RKO (cell line): ENCODE measurements at places on chromosomes 6 and 20.

DNA sequence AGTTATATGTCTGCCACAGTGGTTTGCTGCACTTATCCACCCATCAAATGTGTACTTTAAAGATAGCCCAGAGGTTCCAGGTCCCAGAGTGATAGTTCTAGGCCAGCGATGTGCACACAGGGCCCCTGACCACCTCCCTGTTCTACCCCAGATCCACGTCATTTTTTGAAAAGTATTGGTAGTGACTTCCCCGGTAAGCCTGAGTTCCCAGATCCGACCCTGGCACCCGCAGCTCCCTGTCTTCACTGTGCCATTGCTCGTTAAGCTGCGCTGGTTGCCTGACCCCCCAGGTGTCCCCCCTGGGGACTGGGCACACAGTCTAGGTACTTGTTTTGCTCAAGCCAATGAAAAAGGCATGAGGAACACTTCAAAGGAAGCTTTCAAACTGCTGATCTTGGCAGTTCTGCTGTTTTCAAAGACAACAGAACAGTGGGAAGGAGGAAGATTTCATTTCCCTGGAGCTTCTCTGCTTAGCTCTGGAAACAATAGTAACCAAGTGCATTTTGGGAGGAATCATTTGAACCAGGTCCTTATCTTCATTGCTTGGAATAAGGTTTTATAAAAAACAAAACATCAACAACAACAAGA, 116.3 kb upstream of the TAB2 start:
- DNase-seq = no peak

- DNase-seq = no peak
Observed at GRCh38 chr6:134389658-134390057, 71.7 kb upstream of the SGK1 start.

- DNase-seq = no peak
Observed at GRCh38 chr20:9198460-9198859, 129.6 kb downstream of the PLCB4 start.

- no peak for DNase-seq
Observed at GRCh38 chr20:52118016-52118623, 73.5 kb downstream of the ZFP64 start.

GRCh38 chr20:62625516-62625915, 16.8 kb upstream of the SLCO4A1 start:
- DNase-seq = no peak

DNA sequence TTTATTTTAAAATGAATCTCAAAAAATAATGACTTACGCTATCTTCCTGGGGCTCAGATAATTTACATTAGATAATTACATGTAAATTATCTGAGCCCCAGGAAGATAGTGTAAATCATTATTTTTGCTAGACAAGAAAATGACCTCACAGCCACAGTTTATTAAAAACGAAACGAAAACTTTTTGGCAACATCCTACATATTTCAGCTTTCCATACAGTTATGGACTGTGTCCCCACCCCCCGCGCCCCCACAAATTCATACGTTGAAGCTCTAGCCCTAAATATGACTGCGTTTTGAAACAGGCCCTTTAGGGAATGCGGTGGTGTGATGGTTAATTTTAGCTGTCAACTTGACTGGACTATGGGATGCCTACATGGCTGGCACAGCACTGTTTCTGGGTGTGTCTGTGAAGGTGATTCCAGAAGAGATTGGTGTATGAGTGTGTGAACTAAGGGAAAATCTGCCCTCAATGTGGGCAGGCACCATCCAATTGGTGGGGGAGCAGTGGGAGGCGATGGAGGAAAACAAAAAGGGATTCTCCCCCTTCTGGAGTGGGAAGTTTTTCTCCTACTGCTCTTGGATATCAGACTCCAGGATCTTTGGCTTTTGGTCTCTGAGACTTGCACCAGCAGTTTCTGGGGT, 52.6 kb downstream of the TRPC4AP start:
- no peak for DNase-seq

GRCh38 chr6:46796848-46797580, 3.8 kb downstream of the MEP1A start:
- no peak for DNase-seq

DNA sequence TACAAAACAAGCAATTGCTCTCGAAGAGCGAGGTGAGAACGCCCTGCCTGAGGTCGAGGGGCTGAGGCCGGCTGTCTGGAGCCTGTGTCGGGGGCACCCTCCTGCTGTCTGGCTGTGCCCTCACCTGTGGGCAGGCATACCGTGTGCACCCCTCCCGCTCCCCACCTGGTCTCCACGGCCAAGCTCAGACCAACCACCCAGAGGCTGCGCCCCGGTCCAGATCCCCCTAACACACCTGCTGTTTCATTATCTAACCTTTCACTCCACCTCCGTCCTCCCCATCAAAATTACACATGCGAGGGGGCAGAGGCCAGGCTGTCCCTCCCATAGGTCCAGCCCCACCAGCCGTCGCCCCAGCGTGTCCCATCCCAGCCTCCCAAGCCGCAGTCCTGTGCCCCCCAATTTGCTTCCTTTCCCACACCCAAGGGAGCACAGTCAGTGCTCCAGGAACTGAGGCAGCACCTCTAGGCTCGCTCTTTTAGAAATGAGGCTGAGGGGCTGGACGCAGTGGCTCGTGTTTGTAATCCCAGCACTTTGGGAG, 35.2 kb downstream of the NTSR1 start:
- no peak for DNase-seq

DNA sequence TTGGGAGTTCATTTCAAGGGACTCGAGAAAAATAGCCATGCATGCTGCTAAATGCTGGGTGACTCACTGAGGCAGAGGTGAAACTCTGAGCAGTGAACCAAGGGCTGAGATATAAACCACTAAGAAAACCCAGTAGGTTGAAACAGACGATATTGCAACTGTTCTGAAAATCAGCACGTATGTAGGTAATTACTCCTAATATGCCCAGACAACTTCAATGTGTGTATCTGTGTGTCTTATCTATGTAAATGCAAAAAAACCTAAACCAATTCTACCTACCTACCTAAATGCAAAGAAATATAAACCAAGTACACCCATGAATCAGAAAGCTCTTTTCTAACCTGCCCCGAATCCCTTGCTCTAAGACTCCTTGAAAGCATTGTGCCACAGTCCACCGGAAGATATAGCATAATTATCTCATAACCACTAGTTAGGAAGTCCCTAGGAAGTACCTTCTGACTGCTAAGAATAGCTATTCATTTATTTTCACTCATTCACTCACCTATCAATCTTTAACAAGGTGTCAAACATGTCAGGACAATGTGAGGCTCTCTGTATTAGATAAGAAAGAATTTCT, 458.7 kb upstream of the RUNX2 start:
- DNase-seq = no peak

- no peak for DNase-seq
Observed at GRCh38 chr6:7865781-7866180, 44.8 kb downstream of the TXNDC5 start.

- DNase-seq = no peak
Observed at GRCh38 chr6:5553767-5554166, 292.5 kb downstream of the FARS2 start.

GRCh38 chr20:45066372-45066771, 34.6 kb downstream of the KCNS1 start:
- DNase-seq = no peak

- DNase-seq = no peak
Observed at GRCh38 chr20:22951966-22952365, 83.1 kb upstream of the SSTR4 start.

DNA sequence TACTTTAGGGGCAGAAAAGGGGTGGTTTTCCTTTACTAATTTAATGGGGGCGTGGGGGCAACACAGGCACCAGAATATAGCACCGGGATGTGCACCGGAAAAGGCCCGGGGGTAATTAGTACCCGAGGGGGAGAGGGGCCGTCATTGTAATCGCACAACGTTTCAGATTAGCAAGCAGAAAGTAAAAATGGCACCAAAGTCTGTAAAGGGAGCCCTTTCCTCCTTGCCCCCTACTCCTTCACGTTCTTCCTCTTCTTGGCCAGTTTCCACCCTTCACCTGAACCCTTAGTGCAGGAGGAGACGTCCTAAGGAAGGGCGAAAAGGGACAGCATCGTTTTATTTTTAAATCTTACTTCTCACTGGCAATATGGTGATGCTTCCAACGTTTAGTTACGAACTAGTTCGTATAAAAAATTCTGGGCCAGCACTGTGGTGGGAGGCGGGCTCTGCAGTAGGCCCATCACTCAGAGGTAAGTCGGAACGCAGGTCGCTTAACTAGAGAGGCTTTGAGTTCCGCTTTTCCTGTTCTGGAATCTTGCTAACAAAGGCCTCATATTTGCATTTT, 742 bp upstream of the CEP85L start:
- no peak for DNase-seq

DNA sequence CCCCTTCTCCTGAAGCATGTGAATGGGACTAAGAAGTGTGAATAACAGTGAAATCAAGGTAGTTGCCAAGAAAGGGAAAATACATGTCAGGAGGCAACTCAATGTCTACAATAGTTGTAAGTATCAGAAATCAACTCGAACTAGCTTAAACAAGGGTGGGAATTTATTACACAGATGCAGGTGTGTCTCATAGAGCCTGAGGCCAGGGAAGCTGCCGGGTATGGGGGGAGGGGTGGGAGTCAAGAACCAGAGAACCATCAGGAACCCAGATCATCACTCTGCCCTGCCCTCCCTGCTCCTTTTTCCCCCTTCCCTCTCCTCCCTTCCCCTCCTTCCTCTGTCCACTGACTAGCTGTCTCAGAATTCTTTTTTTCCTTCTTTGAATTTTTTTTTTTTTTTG, 34.9 kb upstream of the BMP6 start:
- no peak for DNase-seq

DNA sequence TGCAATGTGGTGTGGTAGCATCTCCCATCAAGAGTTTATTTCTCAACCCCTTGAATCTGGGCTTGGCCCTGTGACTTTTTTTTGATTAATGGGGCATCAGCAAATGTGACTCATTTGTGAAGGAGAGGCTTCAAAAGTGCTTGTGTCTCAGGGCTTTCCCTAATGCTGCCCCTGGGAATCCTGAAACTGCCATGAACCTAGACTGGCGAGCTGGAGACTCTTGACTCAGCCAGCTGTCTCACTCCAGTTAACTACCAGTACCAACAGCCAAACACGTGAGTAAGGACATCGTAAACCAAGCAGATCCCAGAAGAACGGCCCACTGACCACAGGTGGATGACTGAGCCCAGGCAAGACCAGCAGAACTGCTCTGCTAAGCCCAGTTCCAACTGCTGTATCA, 72.8 kb upstream of the ADTRP start:
- peak; percentile 5 for DNase-seq
